ENCODE measurements at places on chromosomes 11 and 22.
A peak's percentile ranks its signal among the peaks of the same experiment; 100 is the strongest.

- no peak for DNase-seq
Observed at GRCh38 chr11:113710989-113711388, 4.9 kb upstream of the TMPRSS5 start.

GRCh38 chr11:7927635-7928034, 3.4 kb downstream of the OR10A6 start:
- DNase-seq: no peak

DNA sequence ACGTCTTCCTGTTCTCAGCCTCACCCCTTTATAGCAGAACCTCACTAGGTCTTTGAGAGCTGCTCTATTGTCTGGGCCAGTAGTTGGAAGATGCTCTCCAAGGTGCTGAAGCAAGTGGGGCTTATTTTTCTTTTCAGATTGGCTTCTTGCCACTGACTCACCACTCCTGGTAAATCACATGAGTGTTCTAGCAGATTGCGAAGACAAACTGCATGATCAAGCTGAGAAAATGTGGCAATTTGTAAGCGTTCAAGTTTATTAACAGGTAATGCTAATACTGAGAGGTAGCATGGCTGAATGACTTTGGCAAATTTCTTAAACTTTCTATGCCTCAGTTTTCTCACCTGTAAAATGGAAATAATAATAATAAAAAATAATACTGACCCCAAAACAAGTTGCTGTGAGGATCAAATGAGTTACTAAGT, 59.2 kb downstream of the CACNG2 start:
- no peak for DNase-seq

GRCh38 chr11:44709281-44709562, 17.5 kb upstream of the TSPAN18 start:
- DNase-seq: no peak

DNA sequence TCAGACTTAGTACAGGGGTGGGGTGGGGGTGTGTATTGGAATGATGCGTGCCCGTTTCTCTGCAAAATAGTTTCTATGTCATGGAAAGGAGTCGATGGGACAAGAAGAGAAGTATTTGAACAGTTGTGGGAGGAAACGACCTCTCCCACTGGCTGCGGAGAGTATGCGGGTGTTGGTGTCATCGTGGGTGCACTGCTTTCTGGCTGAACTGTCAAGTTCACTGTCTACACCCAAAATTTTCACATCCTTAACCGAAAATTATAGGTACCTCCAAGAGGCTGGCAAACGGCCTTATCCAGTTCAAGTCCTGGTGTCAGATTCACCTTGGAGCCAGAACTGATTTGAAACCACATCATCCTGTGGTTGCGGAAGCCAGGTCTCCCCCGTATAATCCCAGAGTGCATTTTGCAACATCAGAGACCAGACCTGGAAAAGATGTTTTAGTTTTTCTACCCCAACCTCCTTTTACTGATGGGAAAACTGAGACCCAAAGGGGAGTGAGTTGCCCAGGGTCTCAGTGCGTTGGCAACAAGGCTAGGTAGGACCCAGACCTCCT, 497 bp upstream of the SSRP1 start:
- DNase-seq: no peak

- DNase-seq: no peak
Observed at GRCh38 chr22:29873943-29874342, 9.0 kb upstream of the MTMR3 start.

GRCh38 chr11:125025968-125026367, 37.1 kb upstream of the SLC37A2 start:
- no peak for DNase-seq

GRCh38 chr11:2271077-2271326, 614 bp upstream of the ASCL2 start:
- DNase-seq: peak; percentile 51

GRCh38 chr11:13013054-13013488, 4.0 kb downstream of the RASSF10 start:
- DNase-seq: no peak

GRCh38 chr11:14310679-14311078, 48.3 kb downstream of the RRAS2 start:
- DNase-seq: no peak

DNA sequence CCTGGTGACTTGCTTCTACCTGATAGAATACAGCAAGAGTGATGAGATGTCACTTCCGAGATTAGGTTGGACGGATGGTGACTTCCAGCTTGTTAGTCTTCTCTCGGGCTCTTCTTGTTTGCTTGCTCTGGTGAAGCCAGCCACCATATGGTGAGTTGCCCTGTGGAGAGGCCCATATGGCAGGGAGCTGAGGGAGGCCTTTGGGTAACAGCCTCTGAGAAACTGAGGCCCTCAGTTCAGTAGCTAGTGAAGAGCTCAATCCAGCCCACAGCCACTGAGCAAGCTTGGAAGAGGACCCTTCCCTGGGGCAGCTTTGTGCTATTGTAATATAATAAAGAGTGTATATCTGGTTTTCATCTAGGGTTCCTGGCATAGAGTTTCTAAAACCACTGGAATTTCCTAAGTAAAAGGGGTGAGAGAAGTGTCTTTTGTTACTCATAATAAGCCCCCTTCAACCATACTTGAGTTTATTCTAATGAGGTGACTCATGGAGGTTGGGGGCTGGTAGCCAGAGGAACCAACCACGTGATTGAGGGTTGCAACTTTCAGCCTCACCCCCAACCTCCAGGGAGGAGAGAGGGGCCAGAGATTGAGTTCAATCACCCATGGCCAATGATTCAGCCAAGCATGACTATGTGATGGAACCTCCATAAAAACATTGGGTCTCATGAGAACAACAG, 8.0 kb upstream of the TPCN2 start:
- no peak for DNase-seq

GRCh38 chr11:82765466-82766034, 31.9 kb upstream of the FAM181B start:
- DNase-seq: no peak

DNA sequence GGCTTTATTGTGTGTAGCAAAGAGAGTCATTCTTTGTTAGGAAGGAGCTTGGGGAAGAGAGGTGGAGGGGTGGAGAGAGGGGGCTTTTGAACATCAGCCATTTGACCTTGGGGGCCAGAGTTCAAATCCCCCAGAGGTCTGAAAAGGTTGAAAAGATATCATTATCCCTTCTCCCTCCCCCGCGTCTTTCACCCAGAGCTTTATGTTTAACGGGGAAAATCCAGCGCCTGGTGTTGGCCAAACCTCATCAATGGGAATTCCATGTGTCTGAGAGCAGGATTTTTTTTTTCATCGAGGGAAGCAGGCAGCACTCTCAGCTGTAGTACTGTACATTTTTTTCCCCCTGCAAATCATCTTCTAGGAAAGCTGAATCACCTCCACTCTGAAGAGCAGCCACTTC, 122.4 kb upstream of the HSD17B12 start:
- DNase-seq: no peak

DNA sequence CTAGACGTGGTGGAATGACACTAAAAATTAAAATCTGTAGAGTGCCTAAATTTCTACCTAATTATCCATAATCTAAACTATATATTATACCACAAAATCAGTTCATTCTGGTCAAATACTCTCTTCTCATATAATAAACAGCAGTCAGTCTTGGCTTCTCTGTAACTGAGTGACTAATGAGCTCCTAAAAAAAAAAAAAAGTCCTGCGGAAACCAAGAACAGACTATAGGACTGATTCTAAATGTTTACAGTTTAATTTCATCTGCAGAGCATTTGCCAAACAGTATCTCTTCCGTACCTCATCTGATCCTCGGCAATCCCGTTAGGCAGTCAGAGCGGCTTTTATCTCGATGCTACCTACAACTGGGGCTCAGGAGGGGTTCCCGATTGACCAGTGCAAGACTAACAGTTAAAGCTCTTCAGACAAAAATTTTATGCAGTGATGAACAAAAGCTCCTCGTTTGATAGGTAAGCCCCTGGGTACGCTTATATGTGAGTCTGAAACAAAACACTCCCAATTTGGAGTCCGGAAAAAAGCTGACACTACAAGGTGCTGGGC, 686 bp downstream of the KIF18A start:
- DNase-seq: no peak

DNA sequence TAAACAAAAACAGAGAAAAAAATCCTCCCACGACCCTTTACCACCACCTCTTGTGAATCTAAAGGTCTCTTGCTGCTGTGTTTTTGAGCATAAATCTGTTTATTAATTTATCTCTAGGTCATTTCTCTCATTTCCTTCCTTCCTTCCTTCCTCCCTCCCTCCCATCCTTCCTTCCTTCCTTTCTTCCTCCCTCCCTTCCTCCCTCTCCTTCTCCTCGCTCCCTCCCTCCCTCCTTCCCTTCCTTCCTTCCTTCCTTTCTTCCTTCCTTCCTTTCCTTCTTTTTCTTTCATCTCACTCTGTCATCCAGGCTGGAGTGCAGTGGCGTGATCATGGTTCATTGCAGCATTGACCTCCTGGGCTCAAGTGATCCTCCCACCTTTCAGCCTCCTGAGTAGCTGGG, 13.5 kb upstream of the APOBEC3A start:
- no peak for DNase-seq

GRCh38 chr11:132106096-132106982, 735.9 kb downstream of the NTM start:
- no peak for DNase-seq

GRCh38 chr11:96187822-96188221, 155.2 kb downstream of the MAML2 start:
- no peak for DNase-seq

- no peak for DNase-seq
Observed at GRCh38 chr11:87859636-87860035, 315.6 kb downstream of the RAB38 start.

DNA sequence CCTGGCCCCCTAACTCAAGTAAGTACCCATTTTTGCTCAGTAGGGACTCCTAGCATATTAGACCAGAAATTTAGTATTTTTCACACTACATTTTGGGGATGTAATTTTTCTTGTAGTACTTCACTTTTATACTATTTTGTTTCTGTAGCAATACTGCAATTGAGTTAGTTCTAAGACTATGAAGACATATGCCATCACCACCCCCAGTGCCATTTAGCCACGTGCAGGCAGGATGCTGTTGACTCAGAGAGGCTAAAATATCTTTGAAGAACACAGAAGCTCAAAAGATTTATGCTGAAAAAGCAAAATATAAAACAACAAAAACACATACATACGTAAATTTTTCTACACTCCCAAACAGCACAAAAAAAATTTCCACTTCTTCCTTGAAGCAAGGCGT, 29.1 kb upstream of the DLAT start:
- no peak for DNase-seq

GRCh38 chr11:68988491-68988890, 7.7 kb upstream of the MRGPRD start:
- no peak for DNase-seq

- no peak for DNase-seq
Observed at GRCh38 chr11:47225552-47226400, 11.0 kb downstream of the DDB2 start.

GRCh38 chr11:96227244-96227643, 115.8 kb downstream of the MAML2 start:
- DNase-seq: no peak

All from activated CD8-positive, alpha-beta memory T cell treated with anti-CD3 and anti-CD28 coated beads for 4 hours (primary cell).